ENCODE measurements at places on chromosomes 2 and 18.

GRCh38 chr2:30509716-30510115 lies 62.7 kb downstream of the LCLAT1 start:
- DNase-seq, result no peak

DNA sequence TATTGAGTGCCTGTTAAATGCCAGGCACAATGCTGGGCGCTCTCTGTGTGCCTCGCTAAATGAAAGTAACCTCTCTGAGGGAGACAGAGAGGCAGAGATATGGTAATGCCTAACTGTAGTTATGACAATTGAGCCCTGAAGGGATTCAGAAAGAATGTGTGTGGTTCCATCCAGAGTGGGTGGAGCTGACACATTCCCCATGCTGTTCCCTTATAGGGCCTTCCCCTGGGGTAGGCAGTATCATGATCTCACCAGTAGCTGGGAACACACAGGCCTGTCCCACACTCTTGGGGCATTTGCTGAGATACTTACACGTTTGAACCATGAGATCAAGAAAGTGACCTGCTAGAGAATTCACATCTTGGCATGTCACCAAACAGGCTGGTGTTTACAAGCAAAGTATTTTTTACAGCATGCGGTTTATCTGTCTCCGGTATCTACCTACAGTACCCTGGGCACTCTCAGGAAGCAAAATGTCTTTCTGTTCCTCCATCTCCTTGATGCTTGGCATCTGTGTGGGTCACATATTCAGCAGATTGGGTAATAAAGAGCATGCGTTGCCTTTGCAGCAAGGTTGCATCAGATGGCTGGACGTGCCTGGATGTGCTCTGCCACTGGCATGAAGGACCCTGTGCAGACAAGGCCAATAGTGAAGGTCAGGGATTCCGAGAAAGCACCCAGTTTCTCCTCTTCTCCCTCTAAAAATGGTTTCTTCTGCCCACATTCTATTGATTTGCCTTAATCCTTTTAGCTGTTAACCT lies 9.4 kb downstream of the CTIF start:
- DNase-seq, result no peak

DNA sequence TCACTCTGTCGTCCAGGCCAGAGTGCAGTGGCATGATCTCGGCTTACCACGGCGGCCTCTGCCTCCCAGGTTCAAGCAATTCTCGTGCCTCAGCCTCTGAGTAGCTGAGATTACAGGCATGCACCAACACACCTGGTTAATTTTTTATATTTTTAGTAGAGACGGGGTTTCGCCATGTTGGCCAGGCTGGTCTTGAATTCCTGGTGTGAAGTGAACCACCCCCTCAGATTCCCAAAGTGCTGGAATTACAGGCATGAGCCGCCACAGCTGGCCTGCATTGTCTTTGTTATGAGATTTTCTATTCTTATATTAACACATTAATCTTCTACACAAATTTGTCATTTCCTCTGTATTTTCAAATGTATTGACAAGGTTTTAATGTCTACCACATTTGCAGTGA lies 75.2 kb downstream of the SEPTIN10 start:
- DNase-seq, result no peak

- DNase-seq, result no peak
Measured at GRCh38 chr18:49495076-49495475, 8.0 kb upstream of the C18orf32 start.

DNA sequence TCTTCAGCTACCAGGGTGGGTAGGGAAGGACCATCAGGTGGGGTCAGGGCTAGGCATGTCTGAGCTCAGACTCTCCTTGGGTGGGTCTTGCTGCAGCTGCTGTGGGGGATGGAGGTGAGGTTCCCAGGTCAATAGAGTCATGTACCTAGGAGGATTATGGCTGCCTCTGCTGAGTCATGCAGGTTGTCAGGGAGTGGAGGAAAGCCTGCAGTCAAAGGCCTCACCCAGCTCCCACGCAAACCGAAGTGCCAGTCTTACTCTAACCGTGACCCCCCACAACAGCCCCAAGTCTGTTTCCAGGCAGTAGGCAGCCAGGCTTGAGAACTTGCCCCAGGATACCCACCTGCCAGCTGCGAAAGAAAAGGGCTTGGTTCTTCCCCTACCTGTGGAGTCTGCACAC lies 113.6 kb upstream of the GALNT5 start:
- DNase-seq, result no peak

- no peak for DNase-seq
Measured at GRCh38 chr2:34121076-34121475, 522.0 kb upstream of the FAM98A start.
